ENCODE measurements at places on chromosomes 7 and 10. TPM values are rescaled to one million over a fixed set of nuclear protein-coding genes. Genes with fewer than 3 reads are reported as not detected.

DNA sequence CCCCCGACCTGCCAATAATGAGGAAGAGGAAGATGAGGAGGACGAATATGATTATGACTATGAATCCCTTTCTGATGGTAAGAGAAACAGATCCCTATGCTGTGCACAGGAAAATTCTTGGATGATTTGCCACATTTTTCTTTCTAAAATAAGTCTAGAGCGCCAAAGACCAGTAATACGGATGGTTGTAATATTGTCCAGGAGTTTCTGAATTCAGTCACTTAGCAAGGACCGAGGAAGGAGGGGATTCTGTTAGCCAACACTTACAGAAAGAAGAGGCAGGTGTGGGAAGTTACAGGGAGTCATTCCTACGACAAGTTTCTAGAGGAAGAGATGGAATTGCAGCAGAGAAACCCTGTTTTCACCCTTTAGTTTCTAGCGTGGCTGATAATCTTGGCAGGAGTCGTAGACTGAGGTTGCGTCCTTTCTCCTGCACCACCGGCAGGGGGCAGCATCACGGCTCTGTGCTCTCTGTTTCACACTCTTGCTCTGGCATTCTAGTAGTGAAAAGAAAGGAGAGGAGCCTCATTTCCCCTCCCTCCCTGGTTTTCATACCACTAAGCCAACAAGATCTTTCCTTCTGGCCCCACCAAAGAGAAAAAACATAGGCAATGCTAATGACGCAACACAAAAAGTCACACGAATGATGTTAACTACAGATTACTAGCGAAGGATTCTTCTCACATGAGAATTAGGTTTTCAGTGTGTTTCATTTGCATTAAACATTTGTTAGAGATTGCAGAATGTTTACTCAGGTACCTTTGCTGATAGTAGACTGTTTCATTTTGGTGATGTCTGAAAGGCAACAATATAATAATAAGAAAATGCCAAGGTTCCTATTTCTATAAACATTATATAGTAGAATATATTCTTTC lies 82.7 kb downstream of the NOC3L start:
- no peak for DNase-seq

DNA sequence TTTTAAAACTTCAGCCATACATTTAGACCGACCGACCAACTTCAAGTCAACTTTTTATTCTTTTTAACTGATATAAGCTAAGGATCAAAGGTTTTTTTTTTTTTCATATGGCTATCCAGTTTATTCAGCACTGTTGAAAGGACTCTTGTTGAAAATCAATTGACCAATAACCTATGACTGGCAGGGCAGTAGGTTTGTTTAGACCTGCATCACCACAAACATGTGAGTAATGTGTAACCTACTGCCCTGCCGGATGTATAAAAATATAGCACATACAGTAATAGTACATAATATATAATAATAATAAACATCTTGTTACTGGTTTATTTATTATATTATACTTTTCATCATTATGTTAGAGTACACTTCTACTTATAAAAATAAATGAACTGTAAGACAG lies 434.6 kb upstream of the SEMA3A start:
- no peak for DNase-seq

- no peak for DNase-seq
Observed at GRCh38 chr10:32349968-32350738, 3.2 kb upstream of the EPC1 start.

GRCh38 chr10:5549462-5550249 lies 24.9 kb downstream of the CALML3 start:
- no peak for DNase-seq

DNA sequence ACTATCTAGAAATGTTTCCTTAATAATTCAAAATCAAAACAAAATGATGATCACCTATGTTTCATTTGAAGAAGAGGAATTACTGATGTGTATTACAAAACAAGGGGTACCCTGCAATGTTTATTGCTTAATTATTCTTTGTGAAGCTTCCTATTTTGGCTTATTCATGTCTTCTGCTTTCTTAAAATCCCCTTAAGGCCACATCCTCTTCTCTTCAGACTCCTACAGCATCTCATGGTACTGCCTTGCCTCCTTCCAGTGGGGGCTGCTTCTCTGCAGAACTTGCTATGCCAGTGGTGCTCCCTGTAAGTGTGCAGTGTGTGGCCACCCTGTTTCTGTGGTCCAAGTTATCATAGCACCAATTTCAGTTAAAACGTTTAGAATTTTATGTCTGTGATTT lies 35.0 kb downstream of the CCDC146 start:
- DNase-seq = no peak

DNA sequence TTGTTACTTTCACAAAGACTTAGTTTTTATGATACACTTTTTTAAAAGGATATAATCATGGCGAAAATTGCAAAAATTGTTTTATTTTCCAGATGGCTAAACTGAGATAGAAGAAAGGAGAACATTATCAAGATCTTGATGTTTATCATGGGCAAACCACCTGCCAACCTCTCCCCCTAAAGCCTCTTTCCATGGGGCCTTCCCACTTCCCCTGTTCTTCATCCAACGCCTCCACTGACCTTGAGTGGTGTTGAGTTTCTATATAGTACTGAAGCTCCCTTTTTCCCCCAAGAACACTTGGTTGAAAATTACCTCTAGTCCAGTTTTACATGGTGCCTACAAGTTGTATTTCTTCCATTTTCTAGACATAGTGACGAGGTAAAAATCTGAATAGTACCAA lies 5.0 kb downstream of the CREB3L2 start:
- no peak for DNase-seq

DNA sequence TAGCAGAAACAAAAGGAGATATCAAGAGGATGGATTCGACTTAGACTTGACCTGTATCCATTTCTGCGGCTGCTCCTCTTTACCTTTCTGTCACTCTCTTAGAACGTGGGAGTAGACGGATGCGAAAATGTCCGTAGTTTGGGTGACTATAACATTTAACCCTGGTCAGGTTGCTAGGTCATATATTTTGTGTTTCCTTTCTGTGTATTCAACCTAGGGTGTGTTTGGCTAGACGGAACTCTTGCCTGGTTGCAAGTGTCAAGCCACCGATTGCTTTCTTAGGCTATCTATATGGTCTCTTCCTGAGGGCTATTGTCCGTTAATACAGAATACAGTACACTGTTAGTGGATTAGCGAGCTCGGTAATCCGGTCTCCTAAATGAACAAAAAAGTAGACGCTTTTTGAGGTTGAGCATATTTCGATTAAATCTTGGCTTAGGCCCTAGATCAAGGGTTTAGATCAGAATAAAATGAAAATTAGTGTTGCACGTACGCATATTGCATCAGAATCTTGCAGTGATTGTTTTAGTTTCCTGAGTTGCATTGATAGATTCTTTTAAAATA lies 1.2 kb downstream of the PTEN start:
- no peak for DNase-seq

DNA sequence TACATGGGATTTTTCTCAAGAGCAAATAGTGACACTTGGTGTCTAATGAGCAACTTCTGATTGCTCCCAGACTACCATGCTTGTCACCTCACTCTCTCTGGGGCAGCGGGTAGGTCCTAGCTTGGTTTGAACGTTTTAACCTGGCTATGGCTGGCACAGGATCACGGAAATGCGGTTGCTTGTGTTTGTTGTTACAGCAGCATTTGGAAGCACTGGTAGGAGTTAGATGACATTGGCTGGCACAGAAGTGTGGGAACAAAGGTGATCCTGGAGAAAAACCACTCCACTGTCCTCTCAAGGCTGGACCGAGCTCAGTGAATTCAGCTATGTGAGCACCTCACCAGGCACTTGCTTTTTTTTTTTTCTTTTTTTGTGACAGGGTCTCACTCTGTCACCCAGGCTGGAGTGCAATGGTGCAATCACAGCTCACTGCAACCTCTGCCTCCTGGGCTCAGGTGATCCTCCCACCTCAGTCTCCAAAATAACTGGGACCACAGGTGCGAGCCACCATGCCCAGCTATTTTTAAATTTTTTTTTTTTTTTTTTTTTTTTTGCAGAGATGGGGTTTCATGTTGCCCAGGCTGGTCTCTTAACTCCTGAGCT lies 3.5 kb upstream of the PFKFB3 start:
- no peak for DNase-seq

GRCh38 chr7:130421684-130422083 lies 19.1 kb downstream of the CEP41 start:
- peak; percentile 29 for DNase-seq

GRCh38 chr10:59167512-59167911 lies 8.9 kb upstream of the PHYHIPL start:
- no peak for DNase-seq

DNA sequence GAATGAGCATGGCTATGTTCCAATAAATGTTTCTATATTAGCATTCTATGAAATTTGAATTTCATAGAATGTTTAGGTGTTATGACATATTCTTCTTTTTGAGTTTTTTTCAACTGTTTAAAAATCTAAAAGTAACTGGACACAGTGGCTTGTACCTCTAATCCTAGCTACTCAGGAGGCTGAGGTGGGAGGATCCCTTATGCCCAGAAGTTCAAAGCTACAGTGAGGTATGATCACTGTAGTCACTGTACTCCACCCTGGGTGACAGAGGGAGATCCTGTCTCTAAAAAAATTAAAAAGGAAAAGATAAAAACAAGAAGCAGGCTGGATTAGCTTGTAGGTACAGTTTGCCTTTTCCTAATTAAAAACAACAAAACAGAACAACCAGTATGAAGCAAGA lies 95.1 kb downstream of the NRBF2 start:
- no peak for DNase-seq

DNA sequence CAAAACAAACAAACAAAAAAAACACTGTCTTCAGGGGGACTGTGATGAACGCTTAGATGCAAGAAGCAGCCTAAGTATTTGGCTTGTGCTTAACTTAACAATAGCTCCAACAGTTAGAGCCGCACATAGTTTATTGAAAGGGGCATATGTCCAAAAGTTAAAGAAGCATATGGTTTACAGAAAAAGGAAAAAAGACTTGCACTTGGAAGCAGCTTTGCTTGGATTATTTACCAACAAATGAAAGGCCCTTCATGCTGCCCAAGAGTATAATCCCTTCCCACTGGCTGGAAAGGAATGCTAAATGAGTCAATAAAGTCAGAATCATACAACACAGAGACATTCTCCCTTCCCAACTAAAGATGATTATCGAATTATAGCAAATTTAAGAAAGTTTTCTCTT lies 77.9 kb downstream of the GLI3 start:
- DNase-seq = no peak

GRCh38 chr7:44325201-44325671 lies at the start of gene CAMK2B:
CAMK2B (minus strand) TSS chr7:44325594; CDS start chr7:44325421, 173 bp downstream.
- no peak for DNase-seq

GRCh38 chr7:36115448-36116321 lies 37.4 kb upstream of the EEPD1 start:
- DNase-seq = peak; percentile 85

DNA sequence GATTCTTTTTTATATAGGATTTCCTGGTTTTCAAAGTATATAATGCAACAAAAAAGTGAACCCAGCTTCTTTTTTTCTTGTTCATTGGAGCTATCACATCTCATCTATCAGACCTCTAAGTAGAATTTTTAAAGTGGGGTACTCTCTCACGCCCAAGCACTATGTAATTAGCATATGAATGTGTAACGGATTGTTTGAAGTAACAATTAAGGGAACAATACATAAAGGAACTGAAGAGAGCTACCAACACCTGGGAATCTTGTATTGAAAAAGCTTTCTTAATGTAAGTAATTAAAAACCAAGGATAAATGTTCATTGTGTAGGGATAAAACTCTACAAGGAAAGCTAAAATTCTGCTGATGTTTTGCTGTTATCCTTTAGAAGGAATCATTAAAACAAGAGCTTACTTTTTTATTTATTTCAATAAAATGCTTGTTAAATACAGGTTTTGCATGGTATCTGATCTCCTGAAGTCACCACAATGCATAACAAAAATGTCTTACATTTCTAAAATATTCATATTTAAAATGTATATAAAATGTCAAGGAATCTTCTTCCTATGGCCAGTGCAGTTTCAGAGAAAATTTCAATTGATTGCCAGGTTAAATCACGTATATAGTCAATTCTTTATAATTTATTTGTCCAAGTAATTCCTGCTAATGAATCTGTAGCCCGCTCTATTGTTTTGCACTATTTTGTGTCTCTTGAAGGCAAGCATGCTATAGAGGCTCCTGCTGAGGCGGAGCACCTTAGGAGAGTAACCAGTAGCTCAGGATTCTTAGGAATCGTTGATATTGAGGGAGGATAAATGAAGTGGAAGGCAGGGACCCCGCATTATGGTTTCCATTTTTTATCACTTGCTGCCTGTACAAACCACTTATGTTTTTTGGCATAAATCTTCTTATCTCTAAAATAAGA lies 51.6 kb downstream of the PTPRZ1 start:
- DNase-seq = no peak

DNA sequence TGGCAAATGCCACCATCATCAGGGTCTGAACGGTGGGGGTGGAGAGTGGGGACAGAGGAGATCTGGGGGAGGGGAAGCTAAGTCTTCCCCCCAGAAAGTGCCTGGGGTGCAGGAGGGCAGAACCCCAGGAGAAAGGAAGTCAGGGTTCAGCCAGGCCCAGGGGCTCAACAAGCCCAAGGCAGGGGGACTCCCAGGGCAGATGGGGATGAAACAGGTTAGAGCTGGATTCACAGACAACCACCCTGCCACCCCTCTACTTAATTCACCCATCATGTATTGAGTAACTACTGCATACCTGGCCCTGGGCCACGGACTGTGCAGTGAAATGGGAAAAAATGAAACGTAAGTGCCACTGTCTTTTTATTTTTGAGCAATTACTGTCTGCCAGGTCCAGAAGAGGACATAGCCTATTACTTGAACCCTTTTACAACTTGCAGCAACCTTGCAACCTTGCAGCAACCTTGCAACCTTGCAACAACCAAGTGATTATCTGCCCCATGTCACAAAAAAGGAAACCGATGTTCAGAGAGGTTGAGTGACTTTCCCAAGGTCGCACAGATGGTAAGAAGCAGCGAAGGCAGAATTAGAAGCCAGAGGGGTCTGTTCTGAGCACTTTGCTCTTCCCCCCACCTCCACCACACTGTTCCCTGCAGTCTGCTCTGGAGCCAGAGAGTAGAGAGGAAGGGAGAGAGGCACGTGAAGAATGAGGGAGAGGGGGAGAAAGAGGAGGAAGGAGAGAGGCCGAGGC lies 4.8 kb downstream of the ELN start:
- DNase-seq = no peak

DNA sequence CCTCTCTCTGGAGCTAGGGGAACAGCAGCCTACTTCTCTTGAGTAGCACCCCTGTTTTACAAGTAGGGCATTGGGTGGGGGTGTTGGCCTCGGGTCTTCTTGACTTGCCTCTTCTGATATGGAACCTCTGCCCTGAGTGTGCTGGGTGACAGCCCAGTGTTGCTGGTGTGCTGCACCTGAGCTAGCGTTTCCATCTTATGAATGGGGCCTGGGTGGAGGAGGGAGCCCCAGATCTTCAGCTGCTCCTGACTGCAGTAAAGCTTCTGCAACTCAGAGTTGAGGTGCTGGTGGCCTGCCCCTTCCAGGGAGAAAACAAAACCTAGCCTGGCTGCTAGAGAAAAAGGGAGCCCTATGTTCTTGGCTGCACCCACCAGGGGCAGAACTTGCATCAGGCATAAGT lies 202.5 kb upstream of the SHH start:
- no peak for DNase-seq

GRCh38 chr10:33524966-33525365 lies 190.5 kb upstream of the NRP1 start:
- no peak for DNase-seq

GRCh38 chr7:83882551-83882950 lies 233.6 kb upstream of the SEMA3E start:
- no peak for DNase-seq

Gene SPDYE1
- total RNA-seq = not detected

Gene SFRP5
- not detected for total RNA-seq

Gene FAM237B
- not detected for total RNA-seq

Gene GJD4
- total RNA-seq = not detected

Gene NEURL1
- total RNA-seq = 0.87 TPM

Gene GPER1
- not detected for total RNA-seq

Gene RPP30
- 126 TPM for total RNA-seq

Gene DAGLB
- 20.7 TPM for total RNA-seq

Gene PON1
- total RNA-seq = not detected

Gene TMEM176A
- total RNA-seq = not detected

Gene TMEM213
- total RNA-seq = 0.18 TPM

All from activated naive CD4-positive, alpha-beta T cell treated with anti-CD3 and anti-CD28 coated beads, Interleukin-2, amount 50 U/mL, for 72 hours (primary cell).